ENCODE measurements at places on chromosomes 11 and 22. TPM values are rescaled to one million over a fixed set of nuclear protein-coding genes. Genes with fewer than 3 reads are reported as not detected.

NUDT8 gene
- total RNA-seq = 35.4 TPM

BBOX1 gene
- total RNA-seq = not detected

KCNE3 gene
- 0.11 TPM for total RNA-seq

GRCh38 chr11:60563553-60564235, 48.5 kb downstream of the MS4A13 start:
- H3K36me3 ChIP-seq = peaks cover 2% of the 10 kb centered on the region
- no peaks in the 10 kb centered on the region for H3K27me3 ChIP-seq
- H3K4me1 ChIP-seq = no peaks in the 10 kb centered on the region
- no peak overlapping the region for H3K27ac ChIP-seq

- H3K4me3 ChIP-seq = no peak overlapping the region
- H3K27me3 ChIP-seq = no peaks in the 10 kb centered on the region
- H3K4me1 ChIP-seq = no peaks in the 10 kb centered on the region
- no peaks in the 10 kb centered on the region for H3K36me3 ChIP-seq
- no peak for DNase-seq
- no peak overlapping the region for H3K27ac ChIP-seq
Observed at GRCh38 chr11:117888139-117888566, 11.7 kb upstream of the FXYD6 start.

DNA sequence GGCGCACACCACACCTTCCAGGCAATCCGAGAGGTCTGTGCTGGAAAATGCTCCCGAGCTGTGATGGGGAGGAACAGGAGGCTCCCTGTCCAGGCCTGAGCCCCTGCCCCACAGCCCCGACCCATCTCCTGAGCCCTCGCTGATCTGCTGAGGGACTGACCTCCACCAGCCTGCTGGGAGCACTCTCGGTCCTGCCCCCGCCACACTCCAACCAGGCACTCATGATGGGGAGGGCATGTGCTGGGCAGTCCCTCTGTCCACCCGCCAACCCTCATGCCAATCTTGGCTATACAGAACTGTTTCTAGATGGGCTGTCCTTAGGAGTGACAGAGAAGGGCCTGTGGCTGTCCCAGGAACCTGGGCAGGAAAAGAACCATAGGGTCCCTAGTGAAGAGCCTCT, 70.8 kb downstream of the TRMU start:
- no peak overlapping the region for H3K4me3 ChIP-seq
- no peaks in the 10 kb centered on the region for H3K4me1 ChIP-seq
- H3K27ac ChIP-seq = no peak overlapping the region
- DNase-seq = no peak
- no peaks in the 10 kb centered on the region for H3K36me3 ChIP-seq
- no peaks in the 10 kb centered on the region for H3K27me3 ChIP-seq

DNA sequence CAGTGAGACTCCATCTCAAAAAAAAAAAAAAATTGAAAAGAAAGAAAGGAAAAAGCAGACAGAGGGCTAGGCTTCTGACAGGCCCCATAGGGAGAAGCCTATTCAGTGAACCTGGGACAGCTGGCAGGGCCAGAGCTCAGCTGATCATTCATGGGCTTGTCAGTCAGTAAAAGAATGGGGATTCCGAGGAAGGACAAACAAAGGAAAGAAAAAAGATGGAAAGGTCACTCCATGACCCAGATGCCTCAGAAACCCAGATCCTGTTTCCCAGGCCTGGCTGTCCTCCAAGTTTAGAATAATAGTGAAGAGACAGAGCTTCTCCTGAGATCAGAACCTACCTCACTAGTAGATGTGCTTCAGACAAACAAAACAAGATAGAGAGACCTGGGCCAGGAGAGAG, 34.3 kb upstream of the ASPHD2 start:
- no peak overlapping the region for H3K27ac ChIP-seq
- H3K36me3 ChIP-seq = no peaks in the 10 kb centered on the region
- H3K4me3 ChIP-seq = no peak overlapping the region
- no peaks in the 10 kb centered on the region for H3K27me3 ChIP-seq
- no peak for DNase-seq

DNA sequence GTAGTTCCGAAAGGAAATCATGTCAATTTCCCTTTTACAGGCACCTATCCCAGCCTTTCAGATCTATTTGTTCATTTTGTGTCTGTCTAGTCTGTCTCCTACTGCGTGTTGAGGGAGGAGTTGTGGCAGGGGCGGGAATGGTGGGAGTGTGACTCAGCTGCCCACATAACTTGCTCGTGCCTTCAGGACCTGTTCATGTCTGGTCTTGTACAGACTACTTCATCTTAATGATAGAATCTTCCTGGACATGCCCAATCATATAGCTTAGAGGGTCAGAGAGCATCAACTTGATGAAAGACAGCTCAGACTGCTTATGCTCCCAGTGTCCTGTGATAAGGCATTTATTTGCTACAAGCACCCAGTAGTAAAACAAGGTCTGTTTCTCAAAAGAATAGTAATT, 61.0 kb upstream of the BIRC3 start:
- no peak overlapping the region for H3K4me3 ChIP-seq
- no peak overlapping the region for H3K27ac ChIP-seq
- no peaks in the 10 kb centered on the region for H3K4me1 ChIP-seq
- no peaks in the 10 kb centered on the region for H3K36me3 ChIP-seq
- no peak for DNase-seq

Data from Karpas-422 (cell line).